ENCODE measurements at places on chromosomes 6 and 20.

DNA sequence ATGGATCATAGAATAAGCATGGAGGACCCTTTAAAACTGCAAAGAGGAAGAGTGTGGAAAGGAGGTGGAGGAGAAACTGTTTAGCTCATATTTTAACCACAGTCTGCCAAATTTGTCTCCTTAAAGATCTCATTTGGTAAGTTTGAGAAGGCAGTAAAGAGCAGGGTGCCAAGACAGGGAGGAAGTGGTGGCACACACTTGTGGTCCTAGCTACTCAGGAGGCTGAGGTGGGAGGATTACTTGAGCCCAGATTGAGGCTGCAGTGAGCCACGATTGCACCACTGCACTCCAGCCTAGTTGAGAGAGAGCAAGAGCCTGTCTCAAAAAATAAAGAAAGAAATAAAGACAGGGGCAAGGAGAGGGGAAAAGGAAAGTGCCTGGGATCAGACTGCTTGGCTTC, 16.8 kb upstream of the DCBLD1 start:
- DNase-seq = no peak

DNA sequence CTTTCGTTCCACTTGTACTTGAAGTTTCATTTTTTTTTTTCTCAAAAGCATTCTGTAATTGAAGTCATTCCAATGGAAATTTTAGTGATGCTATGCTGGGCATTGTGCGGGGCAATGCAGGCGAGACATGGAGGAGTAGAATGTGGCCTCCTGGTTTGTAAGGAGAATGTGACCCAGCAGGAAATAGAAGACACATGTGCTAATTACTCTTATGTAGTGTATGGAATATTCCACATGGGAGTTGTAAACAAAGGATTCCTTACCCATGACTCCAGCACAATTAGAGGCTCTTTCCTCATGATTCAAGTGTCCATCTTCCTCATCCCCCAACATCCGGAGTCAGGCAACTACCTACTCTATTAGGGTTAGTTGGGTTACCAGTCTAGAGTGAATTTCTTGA, 14.9 kb upstream of the RFPL4B start:
- DNase-seq = no peak

- no peak for DNase-seq
These were observed 115.1 kb upstream of the ARID1B start for GRCh38 chr6:156662025-156662445.

DNA sequence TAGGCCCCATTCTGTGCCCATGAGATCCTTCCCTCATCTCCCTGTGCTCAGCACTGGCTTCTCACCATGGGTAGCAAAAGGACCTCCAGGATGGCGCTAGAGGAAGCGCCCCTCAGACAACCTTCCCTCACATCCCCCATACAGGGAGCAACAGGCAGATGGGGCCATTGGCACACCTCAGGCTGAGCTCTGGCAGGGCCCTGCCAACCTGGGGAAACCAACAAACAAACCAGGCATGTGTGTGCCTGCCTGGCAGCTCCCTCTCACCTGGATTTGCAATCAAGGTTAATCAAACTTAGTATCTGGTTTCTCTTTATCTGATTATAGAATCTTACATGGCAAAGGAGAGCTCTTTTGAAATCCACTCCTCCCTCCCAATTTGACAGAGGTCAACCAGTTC, 134.9 kb downstream of the SLC23A2 start:
- no peak for DNase-seq

DNA sequence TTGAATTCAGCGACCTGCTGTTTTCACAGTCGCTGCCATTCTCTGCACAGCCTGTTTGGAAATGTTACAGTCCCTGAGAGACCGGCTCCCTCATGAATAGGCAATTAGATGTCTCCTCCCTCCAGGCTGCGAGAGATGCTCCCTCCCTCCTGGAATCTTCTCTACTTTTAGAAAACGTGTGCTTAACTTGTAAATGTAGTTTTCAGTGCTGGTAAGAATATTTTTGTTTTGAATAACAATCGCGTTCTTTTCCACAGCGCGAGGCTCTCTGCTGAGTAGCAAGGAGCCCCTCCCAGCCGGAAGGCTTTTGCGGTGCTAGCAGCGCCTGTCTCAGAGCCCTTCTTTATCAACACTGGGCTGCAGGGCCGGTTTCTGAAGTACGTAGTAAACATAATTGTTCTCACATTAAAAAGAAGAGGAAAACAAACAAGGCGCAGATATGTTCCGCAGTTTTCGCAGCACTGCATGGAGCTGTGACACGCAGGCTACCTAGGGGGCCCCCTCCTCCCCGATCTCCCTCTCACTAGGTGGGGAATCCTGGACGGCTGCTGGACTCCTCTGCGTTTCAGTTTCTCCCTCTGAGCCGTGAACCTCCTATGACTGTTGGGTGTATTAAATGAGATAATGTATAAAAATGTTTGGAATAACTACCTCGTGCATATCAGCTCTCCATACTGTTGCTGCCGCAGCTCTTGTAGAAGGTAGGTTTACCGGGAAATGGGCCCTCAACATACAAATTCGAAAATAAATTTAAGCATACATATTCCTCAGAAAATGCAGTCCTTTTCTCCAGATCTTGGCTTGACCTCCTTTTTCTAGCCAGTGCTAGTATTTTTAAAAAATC, 79.0 kb upstream of the SPACA1 start:
- DNase-seq = no peak

DNA sequence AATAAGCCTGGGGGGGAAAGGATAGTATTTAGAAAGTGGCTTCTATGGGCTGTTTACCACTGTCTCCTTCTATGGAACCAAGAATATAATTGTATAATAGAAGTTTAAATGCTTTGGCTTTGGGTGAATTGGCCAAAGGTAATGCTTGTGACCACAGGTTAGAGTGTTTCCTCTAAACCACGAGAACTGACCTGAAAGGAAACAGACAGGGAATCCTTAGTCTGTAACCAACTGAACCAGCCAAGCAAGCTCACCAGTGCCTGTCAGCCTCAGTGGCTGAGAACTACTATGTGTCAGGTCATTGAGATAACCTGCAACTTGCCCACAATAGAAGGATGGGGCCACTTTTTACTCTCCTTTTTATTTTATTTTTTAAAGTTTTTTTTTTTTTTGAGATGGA, 47.9 kb upstream of the TXNDC5 start:
- DNase-seq = no peak

- no peak for DNase-seq
These were observed 67.9 kb upstream of the CLDN20 start for GRCh38 chr6:155195903-155196302.
